Stimulated activated CD4-positive, alpha-beta T cell treated with anti-CD3 and anti-CD28 coated beads, Interleukin-2, amount 100 ng/mL, for 4 hours (primary cell): ENCODE measurements at places on chromosomes 2 and 18.

DNA sequence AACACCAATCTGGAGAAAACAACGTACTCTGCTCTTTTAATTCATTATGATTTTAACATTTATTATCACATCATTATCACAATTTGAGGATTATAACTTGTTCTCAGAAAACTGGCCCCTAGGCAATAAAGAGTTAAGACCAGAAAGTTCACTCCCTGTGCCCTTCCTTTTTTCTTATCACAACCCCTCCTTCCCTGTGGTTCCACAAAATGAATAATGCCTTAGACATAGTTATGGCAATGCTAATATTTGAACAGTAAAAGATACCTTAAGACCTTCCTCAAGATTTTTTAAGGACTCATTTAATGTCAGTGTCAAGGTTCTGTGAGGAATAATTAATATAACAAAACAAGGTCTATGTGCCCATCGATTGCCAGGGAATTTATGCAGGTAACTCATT lies 596.2 kb downstream of the ARHGAP15 start:
- no peak for DNase-seq

DNA sequence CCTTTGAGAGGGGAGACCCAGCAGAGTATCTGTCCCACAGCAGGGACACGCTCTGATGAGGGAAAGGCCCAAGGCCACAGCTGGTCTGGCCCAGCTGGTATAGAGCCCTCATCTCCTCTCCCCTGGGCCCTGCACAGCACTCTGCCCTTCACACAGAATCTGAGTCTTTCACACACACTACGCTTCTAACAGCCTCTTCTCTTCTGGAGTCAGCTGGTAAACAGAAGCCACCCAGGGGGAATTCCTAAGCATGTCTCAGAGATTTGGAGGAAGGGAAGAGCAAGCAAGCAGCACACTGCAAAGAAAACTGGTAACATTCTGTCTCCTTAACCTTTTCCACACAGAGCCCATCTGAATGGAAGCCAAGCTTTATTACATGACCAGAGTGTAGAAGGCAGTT lies 121.1 kb upstream of the ACAA2 start:
- DNase-seq, result no peak

DNA sequence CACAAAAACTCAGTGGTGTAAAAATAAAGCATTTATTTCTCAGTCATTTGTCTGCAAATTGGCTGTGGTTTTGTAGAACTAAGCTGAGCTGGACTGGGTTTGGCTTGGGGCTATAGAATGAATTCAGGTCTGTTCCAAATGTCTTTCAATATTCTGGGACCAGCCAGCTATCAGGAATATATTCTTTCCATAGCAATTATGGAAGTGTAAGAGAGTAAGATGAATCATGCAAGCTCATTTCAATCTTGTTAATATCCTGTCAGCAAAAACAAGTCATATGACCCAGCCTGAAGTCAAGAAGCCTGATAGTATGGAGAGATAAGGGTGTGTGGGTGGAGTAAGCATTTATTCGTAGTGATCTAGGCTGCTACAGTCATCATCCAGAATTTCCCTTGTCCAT lies 481.0 kb upstream of the CDH2 start:
- DNase-seq, result no peak

GRCh38 chr18:37986665-37987064 lies 421.1 kb upstream of the CELF4 start:
- DNase-seq, result no peak

DNA sequence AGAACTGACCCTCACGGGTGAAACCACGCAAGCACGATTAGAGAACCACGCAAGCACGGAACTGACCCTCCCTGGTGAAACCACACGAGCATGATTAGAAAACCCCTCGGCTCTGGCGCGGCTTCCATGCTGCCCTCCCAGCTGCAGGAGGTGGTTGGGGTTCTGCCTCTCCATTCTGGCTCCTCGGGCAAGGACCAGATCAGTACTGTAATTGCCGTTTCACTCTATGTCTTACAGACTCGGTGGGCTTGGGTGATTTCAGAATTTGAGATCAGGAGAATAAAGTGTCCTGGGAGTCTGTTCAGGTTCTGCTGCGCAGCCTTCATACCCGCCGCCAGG lies 58.3 kb upstream of the KCNG2 start:
- DNase-seq, result no peak

- no peak for DNase-seq
Measured at GRCh38 chr18:66077066-66077465, 326.3 kb downstream of the CDH7 start.

DNA sequence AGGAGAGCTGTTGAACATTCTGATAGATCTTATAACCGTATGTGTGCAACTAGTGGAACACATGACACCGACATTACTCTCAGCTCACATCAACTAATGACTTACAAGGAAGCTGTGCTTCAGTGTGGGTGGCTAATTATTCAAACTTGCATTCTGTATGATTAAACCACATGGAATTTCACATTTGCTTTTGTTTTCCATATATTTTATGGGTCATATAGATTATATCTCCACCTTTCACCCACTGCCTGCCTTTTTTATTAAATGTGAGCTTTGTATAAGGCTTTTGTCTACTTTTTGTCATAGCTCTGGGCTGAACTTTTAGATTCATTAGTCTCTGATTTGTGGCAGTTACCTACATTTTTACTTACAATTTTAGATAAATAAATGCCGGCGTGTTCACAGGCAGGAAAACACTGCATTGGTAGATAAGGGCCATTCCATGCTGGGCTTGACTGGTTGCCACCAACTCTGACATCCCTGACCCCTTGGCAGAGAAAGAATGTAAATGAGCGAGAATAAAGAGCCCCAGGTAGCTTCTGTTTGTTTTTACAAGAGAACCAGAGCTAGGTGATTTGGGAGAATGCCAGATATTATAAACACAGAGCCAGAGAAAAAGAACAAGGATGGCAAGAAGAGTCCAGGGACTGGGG lies 35.7 kb downstream of the LYPD6 start:
- no peak for DNase-seq

GRCh38 chr2:117960231-117960630 lies 53.6 kb downstream of the CCDC93 start:
- DNase-seq, result no peak

GRCh38 chr2:237873421-237873831 lies 14.0 kb downstream of the RAMP1 start:
- no peak for DNase-seq

- DNase-seq, result no peak
Measured at GRCh38 chr2:130385709-130386108, 29.9 kb downstream of the PTPN18 start.

- no peak for DNase-seq
Measured at GRCh38 chr2:132904142-132904842, 234.3 kb upstream of the LYPD1 start.

- no peak for DNase-seq
Measured at GRCh38 chr2:189113963-189114362, 65.6 kb downstream of the COL5A2 start.

- no peak for DNase-seq
Measured at GRCh38 chr2:64273524-64274398, 129.5 kb upstream of the PELI1 start.

GRCh38 chr18:14976736-14977430 lies 228.9 kb downstream of the ANKRD30B start:
- DNase-seq, result no peak

DNA sequence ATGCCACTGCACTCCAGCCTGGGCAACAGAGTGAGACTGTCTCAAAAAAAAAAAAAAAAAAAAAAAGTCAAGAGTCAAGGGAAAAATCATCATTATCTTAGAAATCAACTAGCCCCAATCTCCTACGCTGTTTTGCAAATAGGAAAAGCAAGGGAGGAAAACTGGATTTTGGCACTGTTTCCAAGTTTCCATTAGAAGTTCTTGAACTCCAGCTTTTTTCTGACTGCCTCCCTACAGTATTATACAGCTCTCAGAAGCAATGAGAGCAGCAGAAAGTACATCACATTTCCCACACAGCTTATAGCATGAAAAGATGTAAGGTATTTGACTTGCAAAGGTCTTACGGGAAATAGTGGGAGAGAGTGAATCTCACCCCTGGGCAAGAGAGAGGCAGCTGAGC lies 127.8 kb downstream of the OSR1 start:
- no peak for DNase-seq

DNA sequence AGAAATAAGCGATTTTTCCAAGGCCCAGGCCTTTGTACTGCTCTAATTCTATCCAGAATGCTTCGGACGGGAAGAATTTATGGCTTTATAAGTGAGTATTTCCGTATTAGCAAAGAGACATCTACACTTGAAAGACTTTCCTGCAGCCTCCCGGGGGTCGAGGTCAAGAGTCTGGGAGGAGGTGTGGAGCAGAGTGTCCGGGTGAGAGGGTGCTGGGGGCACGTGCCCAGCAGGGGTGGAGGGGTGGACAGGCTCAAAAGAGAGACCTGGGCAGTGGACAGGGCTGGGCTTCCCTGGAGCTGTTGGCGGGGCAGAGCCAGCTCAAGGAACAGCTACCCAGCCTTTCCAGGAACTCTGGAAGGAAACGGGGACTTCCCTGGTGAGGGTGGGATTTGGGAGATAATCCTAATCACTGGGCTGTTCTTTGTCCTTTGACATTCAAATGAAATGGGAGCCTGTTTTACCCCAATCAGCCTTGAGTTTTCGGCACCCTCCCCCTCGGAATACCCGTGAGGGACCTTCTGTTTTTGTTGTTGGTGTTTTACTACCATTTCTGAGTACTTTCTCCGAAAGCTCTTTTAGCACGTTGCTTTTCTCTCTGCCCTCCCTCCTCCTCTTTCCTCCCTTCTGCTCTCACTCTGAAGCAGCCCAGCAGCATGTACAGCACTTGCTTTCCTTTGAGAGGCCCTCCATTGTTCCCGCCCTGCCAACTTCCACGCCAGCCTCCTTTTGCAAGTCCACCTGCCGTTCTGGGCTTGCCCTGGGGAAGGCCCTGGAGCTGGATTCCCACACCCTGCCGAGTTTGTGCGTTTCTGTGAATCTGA lies 164.7 kb downstream of the AGAP1 start:
- DNase-seq, result no peak

DNA sequence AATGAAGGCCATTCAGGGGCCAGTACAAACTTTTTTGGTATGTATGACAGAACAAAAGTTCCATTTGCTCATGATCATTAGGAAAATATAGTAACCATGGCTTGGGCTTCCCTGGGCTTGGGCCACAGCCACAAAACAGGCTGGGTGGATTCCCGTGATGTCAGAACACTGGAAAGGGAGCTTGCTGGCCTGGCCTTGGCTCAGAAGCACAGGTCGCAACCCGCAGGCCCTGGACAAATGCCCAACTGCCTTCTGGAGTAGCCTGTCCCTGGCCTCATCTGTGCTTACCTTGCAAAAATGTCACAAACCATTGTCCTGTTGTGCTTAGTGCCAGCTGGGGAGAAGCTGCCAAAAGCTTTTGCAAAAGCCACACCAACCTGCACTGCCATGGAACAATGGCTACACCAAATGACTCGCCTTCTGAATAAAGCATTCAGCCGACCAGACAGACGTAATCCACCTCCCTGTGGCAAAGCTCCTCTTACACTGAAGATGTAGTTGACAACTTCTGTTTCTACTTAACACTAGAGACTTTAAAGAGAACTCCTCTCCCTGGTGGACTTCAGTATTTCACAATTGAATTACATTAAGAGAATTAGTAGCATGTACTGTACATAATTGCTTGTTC lies 125.5 kb downstream of the ANKRD44 start:
- no peak for DNase-seq

DNA sequence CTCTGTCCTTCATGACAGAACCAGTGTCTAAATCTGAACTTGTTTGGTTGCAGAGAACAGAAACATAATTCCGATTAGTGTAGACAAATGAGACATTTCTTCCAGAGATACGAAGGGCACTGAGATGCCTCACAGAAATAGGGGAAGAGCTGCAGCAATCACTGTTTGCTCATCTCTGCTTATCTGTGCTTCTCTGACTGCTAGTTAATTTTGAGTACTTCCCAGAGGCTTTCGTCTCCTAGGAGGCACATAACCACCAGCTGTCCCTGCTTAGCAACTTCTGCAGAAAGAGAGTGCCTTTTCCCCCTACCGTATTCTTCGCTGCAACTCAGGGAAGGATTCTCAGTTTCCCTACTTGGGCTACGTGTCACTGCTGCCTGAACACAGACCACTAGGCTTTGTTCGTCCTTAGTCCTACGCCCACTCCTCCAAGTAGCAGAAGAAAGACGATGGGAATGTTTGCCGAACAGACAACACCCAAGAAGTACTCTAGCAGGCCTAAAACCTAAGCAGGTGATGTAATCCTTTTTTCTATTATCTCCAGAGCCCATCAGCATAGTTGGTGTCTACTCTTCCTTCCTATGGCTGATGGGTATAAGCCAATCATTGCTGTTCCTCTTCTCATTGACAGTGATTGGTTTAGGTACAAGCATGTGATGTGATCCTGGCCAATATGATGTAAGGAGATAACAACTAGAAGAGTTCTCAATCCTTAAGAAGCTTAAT lies 63.6 kb downstream of the TNP1 start:
- DNase-seq, result no peak

- DNase-seq, result no peak
Measured at GRCh38 chr18:48363175-48363574, 46.0 kb downstream of the ZBTB7C start.

DNA sequence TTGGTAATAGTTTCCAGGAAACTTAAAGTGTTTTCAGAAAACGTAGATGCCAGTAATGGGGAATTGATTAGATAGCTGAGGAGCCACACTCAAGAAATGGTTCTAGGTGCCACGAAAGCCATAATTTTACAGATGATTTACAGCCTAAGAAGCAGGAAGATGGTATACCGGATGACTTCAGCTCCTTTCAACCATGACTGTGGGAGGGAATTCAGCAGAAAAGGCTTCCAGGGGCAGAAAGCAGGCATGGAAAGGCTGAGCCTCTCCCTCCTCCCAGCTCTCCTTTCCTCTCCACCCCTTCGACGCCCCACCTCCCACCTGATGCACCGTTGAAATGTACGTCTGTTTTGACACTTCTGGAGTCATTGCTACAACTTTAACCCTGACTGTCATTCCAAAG lies 68.6 kb upstream of the SMIM21 start:
- DNase-seq, result no peak

GRCh38 chr2:29723255-29724001 lies 198.0 kb downstream of the ALK start:
- no peak for DNase-seq

DNA sequence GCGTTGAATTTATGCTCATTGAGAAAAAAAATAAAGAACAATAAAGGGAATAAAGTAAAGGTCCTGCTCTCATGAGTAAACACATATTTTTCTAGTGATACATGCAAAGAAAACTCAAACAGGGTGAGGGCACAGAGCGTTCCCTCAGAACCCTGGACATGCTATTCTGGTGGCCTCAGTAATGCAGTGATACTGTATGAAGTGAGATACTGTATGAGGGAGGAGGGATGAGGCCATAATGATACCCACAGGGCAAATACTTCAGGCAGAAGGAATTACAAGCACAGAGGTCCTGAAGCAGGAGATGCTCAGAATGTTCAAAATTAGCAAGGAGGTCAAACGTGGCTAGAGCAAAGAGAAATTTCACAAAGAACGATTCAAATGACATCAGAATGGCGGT lies 28.4 kb upstream of the RNU4ATAC start:
- DNase-seq, result no peak
